Bronchial epithelial cell (primary cell): ENCODE measurements at places on chromosomes 13 and 19.

DNA sequence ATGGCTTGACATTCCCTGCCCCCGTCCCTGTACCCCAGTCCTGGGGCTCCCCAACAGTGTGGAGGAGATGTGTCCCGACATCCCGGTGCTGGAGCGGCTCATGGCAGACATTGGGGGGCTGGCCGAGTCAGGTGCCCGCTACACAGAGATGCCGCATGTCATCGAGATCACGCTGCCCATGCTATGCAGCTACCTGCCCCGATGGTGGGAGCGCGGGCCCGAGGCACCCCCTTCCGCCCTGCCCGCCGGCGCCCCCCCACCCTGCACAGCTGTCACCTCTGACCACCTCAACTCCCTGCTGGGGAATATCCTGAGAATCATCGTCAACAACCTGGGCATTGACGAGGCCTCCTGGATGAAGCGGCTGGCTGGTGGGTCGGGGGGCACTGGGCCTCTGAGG is 83.8 kb downstream of the RYR1 start:
- no peak for DNase-seq

DNA sequence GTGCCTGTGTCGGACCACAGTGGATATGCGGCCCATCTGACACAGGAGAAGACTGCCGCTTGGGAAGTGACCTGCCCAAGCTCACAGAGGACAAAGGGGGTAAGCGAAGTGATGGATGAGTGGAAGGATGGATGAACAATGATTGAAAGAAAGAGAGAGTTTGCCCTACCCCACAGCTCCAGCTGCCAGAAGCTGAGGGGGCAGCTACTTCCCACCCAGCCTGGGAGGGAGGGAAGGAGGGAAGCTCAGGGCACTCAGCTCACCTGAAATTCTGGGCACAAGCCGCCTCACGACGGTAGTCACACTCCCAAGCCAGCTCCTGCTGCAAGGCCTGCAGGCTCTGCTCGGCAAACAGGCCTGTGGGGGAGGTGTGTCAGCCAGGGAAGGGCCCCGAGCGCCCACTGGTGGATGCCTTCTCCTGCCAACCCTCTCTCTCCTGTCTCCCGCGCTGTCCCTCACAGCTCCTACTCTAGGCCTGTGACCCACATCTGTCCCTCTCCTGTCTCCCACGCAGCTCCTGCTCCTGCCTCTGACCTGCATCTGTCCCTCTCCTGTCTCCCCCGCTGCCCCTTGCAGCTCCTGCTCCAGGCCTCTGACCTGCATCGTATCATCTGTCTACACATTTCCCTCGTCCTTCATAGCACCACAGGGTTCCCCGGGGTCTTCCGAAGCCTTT is 12.0 kb upstream of the NUMBL start:
- DNase-seq: peak; percentile 31

GRCh38 chr13:110047496-110047895 is 259.5 kb downstream of the COL4A1 start:
- peak; percentile 85 for DNase-seq

GRCh38 chr13:32893176-32893575 is 123.0 kb upstream of the KL start:
- no peak for DNase-seq

DNA sequence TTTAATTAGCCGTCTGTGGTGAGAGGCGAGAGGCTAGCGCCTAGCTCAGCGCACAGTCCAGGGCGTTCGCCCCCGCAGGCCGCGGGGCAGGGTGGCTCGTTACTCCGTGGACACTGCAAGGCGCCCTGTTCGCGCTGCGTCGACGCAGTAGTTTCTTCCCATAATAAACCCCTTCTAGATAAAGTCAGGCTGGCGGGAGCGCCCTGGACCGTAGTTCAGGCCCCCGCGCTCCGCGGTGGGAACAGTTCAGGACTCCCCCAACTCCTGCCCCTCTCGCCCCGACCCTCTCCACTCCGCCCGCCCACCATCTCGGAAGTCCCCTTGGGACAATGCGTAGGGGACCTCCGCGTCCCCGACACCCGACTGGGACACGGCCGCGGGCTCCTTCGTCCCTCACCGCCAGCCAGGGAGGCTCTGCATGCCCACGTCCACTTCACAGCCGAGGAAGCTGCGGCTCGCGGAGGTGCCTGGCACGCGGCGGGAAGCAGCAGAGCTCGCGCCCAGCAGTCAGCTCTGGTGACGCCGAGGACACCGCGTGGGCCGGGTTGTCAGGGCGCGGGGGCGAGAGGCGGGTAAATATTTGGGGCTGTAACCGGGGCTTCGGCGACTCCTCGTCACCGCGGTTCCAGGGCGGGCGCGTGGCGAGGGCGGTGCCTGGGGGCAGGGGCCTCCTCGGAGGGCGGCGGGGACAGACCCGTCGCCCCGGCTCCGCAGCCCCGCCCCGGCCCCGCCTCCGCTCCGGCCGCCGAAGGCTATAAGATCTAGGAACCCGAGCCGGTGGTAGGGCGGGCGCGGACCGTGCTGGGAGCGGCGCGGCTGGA is at the start of gene RGCC:
RGCC (plus strand) TSS at position 783 of the 821 bp plus-strand sequence. CDS start 158 bp downstream, outside the sequence.
- peak; percentile 38 for DNase-seq

- DNase-seq: peak; percentile 86
Measured at GRCh38 chr19:33804021-33804799, 7.5 kb downstream of the KCTD15 start.

DNA sequence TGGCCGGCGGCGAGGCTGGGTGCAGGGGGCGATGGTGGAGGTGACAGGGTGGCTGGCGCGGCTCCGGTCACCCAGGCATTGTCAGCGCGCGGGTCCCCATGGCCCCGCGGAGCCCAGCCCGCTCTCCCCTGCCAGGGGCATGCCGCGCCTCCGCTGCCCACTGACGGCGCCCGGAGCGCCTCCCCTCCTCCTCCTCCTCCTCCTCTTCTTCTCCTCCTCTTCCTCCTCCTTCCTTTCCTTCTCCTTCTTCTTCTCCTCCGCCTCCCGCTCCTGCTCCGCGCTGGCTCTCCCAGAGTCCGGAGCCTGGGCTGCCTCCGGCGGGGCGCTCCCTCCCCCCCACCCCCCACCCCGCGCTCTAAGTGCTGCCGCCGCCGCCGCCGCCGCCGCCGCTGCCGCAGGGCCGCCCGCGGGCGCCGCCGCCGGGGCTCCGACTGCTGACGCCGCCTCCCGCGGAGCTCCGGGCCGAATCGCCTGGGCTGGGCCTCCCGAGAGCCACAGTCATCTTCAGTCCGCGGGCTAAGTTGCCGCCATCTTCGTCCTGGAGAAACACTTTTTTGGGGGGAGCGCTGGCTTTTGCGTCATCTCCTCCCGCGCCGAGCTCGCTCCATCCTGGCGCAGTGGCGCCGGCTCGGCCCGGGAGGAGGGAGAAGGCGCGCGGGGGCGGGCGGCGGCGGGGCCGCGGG is 348.3 kb downstream of the LIG4 start:
- DNase-seq: no peak

DNA sequence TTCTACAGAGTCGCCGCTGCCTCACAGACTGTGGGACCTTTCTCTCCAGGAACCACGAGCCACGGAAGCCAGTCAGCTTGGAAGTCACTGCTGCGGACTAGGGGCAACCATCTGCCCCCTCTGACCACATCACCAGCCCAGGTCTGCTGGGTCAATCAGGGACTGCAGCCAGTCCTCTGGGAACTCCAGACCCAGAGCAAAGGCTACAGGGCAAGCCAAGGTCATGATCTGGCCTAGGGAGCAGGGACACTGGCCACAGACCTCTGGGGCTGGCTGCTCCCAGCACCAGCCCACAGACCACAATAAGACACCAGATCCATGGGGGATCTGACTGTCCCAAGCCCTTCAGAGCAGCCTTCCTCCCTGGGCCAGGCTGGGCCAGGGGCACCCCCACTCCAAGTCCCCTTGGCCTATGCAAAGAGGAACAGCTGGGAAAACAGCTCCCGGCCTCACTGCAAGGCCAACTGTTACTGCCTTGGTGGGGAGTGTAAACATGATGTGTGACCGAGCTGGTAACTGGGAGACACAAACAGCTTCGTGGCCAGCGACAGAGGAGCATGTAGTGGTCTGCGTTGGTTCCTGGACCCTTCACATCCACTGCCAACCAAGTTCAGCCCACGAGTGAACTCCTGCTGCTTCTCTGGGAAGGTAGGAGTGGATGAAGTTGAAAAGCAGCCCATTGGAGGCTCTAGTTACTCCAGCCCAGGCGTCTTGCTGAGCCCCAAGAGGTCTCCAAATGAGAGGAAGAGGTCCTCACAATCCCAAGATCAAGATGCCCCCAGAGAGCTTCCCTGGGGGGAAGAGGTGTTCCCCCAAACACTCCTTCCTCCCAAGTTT is 1.5 kb downstream of the AKT2 start:
- no peak for DNase-seq

GRCh38 chr13:110528371-110528770 is 33.2 kb downstream of the RAB20 start:
- no peak for DNase-seq

GRCh38 chr13:50509771-50510441 is 333.6 kb downstream of the DLEU7 start:
- DNase-seq: peak; percentile 35

- no peak for DNase-seq
Measured at GRCh38 chr19:17406046-17406886, 836 bp upstream of the BST2 start.

GRCh38 chr13:39588384-39588783 is 14.6 kb downstream of the LHFPL6 start:
- no peak for DNase-seq

DNA sequence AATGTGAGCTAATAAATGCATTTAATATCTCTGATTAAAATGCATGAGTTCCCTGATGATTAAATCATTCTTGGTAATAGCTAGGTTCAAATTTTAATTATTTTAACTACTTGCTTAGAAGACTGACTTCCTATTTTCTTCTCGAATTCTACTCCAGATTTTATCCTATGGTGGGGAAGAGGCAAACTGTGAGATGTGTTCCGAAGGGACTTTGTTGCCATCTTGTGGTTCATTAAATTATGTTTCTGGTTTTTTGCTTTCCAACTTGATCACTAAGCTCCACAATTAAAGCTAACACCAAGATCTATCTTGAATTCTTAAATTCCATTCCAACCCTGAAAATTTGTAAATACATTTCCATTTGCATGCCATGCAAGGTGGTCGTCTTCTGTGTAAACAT is 538.4 kb upstream of the PCDH20 start:
- peak; percentile 34 for DNase-seq

- DNase-seq: peak; percentile 16
Measured at GRCh38 chr13:24267274-24267673, 42.1 kb upstream of the C1QTNF9 start.

DNA sequence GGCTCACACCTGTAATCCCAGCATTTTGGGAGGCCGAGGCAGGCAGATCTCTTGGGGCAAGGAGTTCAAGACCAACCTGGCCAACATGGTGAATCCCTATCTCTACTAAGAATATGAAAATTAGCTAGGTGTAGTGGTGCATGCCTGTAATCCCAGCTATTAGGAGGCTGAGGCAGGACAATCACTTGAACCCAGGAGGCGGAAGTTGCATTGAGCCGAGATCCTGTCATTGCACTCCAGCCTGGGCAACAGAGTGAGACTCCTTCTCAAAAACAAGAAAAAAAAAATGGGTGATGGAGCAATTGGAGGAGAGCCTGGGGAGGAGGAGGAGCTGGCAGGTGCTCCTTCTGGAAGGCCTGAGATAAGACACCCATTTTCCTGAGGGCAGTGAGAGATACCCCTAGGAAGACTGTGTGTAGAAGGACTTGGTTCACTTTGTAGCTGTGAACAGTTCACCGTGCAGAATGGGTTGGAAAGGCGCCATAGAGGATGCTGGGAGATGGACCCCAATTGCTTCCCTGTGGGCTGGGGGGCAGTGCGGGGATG is 8.7 kb upstream of the CARM1 start:
- DNase-seq: no peak

- no peak for DNase-seq
Measured at GRCh38 chr13:36131222-36131930, at the start of gene DCLK1. DCLK1 (minus strand) TSS chr13:36131382.

- peak; percentile 65 for DNase-seq
Measured at GRCh38 chr13:111202745-111203144, 87.6 kb downstream of the ARHGEF7 start.

- DNase-seq: peak; percentile 15
Measured at GRCh38 chr13:24683838-24684599, 3.8 kb downstream of the ATP12A start.

DNA sequence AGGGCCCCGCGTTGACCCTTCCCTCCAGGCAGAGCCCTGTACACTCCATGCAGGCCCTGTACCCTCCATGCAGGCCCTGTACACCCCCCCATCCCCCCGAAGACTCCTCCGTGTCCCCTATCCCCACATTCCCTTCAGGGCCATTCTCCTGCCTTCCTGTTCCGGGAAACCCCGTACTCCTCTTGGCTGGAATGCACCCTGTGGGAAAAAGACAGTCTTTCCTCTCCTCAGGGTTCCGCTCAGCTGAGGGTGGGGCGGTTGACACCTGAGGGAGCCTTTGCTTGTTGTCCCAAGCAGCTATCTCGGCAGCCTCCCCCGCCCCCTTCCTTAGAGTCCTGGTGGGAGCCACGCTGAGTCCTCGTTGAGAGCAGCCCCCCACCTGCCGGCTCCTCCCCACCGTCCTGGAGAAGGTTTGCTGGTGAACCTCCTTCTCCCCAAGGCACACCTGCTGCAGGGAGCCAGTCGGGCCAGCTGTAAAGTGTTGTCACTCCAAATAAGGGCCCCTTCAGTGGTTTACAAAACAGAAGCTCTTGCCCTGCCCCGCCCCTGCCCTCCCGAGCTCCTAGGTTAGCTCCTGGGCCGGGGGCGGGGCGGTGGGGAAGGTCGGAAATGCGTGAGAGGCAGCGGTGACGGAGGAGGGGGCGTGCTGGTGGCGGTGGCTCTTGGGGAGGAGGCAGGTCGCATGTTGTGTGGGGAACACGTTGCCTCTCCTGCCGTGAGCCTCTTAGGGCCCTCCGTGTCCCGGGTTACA is 1.5 kb downstream of the GNA11 start:
- DNase-seq: peak; percentile 10

DNA sequence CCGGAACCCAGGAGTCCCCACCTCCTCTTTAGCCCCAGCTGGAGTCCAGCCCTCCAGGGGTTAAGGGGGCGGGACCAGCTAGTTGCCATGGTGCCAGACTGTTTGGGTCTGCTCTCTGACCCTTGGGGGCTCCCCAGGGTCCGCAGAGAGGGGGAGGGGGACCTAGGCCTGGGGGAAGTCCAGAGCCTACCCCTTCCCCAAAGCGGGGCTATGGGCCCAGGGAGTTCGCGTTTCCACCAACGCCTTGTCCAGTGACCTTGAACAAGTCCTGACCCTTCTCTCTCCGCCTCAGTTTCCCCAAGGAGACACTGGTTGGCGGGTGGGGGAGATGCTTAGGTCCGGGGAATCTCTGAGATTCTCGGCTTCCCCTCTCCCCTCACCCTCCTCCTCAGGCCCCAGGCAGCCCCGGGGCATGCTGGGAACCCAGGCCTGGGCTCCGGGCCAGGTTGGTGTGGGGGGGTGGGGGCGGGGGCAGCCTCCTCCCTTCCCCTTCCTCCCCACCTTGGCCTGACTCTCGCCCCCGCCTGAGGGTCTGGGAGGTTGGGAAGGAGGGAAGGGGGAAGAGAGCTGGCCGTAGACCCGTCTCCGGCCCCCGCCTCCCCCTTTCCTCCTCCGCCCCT is 2.6 kb upstream of the SPACA6 start:
- no peak for DNase-seq

- DNase-seq: peak; percentile 56
Measured at GRCh38 chr13:86135856-86136255, 336.6 kb upstream of the SLITRK6 start.

DNA sequence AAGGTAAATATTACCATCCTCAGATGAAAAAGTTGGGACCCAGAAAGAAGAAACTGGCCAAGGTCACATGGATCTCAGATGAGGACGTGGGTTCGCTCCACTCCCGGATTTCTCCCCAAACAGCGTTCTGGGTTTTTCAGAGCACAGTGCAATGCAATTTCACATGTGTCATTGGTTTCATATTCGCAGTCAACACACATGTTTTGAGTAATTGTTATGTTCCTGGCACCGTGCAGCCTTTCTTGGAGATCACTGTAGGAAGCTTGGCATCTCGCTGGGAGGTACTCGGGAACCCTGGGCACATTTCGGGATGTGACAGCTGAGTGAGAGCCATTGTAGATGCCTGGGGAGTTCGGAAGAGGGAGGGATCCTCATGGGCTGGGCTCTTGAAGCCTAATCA is 26.2 kb upstream of the CEBPG start:
- no peak for DNase-seq
